NCI-H524 (cell line): ENCODE measurements at places on chromosomes 3 and 15.

DNA sequence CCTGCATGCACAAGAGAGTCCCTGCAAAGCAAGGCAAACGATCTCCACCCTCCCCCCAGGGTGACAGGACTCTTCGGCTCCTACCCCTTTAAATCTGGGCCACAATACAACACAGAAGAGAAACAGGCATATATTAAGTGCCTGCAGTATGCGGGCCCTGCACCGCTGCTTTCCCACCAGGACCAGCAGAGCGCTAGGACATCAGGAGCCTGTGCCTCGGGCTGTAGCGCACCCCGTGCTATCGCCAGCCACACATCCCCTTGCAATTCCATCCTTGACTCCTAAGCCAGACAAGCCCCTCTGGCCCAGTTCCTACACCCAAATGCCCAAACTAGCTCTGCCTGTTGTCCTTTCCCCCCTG is 4.1 kb downstream of the GALNT15 start:
- DNase-seq: no peak

GRCh38 chr3:104696470-104696869 is 670.2 kb upstream of the ALCAM start:
- DNase-seq: no peak

DNA sequence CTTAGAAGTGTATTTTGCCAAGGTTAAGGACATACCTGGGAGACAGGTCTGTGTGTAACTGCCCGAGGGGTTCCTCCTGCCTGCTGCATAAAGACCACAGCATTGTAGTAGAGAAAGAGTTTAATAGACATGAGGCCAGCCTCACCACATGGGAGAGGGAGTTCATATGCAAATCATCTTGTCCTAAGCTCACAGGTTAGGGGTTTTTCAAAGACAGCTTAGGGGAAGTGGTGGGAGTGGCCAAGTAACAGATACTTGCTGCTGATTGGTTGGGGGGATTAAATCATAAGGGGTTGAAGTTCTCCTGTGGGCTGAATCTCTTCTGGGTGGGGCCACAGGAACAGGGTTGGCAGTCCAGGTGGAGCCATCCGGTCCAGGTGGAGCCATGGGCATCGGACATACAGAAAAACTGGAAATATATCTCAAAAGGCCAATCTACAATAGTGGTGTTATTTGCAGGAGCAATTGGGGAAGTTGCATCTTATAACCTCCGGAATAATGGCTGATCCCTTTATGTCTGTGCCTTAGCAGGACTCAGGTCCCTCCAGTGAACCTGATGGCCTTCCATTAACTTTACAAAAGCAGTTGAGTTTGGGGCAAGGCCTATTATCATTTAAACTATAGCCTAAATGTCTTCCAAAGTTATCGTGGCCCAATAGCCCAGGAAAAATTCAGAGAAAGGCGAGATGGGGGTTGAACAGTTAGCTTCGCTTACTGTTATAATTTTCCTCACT is 86.0 kb upstream of the MFGE8 start:
- no peak for DNase-seq

- DNase-seq: peak; percentile 83
These were observed 2.2 kb upstream of the GRAMD2A start for GRCh38 chr15:72199721-72200212.

- DNase-seq: no peak
These were observed 267.8 kb upstream of the LRRN1 start for GRCh38 chr3:3531476-3531875.

- DNase-seq: no peak
These were observed 2.3 kb downstream of the DUT start for GRCh38 chr15:48333540-48333939.

- DNase-seq: no peak
These were observed 261.8 kb upstream of the GOLGA6L4 start for GRCh38 chr15:83973816-83974215.

GRCh38 chr15:39743611-39744010 is 39.0 kb downstream of the FSIP1 start:
- no peak for DNase-seq

GRCh38 chr3:5194341-5194740 is 6.8 kb downstream of the EDEM1 start:
- no peak for DNase-seq

- DNase-seq: no peak
These were observed 201.7 kb downstream of the GAP43 start for GRCh38 chr3:115825046-115825445.

DNA sequence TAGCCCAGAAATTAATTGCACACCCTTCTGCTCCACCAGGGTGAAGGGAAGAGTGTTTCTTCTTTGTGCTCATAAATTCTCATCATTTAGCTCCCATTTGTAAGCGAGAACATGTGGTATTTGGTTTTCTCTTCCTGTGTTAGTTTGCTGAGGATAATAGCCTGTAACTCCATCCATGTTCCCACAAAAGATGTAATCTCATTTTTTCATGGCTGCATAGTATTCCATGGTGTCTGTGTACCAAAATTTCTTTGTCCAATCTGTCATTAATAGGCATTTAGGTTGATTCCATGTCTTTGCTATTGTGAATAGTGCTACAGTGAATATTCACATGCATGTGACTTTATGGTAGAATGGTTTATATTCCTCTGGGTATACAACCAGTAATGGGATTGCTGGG is 86.8 kb downstream of the DTWD1 start:
- DNase-seq: no peak

DNA sequence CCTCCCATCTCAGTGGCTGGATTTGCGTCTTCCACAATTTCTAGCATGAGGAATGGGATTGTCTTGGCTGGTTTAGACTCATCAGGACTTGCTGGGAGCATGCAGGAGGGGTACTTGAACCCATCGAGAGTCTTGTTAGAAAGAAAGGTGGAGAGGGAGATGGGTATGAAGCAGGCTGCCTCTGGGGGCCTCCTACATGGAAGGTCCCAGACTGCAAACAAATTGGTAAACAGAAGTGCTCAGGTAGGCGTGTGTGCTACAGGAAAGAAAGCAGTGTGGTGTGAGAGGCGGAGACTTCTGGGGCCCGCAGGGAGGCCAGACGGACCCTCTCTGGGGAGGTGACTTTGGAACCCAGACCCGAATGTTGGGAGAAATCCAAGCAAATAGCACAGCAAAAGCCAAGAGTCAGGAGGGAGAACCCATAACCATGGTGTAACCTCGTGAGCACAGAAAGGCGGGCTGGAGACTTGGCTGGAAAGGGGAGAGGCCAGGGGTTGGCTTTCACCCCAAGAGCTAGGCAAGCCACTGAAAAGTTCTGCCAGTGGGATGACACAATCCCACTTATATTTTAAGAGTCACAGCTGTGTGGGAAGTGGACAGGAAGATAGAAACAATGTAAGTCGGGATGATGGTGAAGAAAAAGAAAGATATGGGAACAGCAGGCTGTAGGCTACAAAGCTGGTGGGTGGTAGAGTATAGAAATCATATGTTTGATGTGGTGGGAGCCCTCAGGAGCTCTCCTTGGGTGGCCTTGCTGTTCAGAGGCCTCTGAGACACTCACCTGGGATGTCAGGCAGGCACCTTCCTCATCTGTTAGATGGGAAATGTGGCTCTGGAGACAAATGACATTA is 130.1 kb upstream of the PRR20G start:
- DNase-seq: no peak

- DNase-seq: no peak
These were observed 74.1 kb downstream of the GAP43 start for GRCh38 chr3:115697263-115698053.

DNA sequence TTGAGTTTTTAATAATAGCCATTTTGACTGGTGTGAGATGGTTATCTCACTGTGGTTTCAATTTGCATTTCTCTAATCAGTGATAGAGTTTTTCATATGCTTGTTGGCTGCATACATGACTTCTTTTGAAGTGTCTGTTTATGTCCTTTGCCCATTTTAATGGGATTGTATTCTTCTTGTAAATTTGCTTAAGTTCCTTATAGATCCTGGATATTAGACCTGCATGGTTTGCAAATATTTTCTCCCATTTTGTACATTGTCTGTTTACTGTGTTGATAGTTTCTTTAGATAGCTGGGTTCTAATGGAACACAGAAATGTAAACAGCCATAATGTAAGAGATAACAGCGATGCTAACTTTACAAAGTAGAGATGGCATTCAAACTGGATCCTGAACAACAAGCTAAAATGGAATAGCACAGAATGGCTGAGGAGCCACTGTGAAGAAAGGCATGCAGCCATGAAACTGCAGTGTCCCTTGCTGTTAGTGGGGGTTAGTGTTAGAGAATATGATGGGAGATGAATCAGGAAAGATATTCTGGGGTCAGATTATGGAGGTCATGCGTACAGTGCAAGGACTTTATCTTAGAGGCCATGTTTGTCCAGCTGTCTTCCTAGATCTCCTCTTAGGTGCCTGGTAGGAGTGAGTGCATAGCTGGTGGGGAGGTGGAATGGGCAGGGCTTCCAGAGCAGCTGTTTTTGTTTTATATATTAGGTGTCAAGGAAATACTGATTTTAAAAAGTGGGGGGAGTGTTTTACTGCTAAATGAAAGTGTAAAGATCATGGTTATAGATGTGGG is 48.1 kb downstream of the BBS4 start:
- no peak for DNase-seq

DNA sequence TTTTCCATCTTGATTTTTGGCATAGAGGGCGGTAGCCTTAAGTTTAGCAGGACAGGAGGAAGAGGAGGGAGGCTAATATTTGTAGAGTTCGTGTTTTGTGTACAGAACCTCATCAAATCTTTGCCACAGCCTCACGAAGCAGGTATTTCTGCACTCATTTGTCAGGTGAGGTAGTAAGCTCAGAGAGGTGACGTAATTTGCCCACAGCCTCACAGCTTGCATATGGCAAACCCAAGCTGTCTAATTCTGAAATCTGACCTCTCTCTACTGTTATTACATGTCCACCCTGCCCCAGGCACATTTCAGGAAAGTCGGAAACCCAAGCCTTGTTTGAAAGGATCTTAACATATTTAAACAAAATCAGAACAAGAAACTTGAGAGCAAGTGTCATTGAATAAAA is 91.1 kb upstream of the TPM1 start:
- DNase-seq: peak; percentile 49

DNA sequence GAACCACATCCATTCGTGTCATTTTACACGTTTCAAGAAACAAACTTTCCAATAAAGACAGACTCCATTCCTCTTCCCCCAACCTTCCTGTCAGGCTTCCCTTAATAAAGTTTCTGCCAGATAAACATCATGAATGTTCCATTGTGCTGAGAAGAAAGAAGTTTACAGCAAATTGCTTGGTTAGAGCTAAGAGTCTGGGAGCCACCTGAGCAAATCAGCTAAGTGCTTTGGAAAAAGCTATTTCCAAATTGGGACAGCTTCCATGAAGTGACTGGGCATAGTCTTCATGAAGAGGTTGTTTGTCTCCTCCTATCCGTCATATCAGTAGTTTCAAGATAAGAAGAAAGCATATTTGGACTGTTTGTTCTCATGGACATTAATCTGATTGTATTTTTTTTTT is 77.0 kb downstream of the MAGI1 start:
- DNase-seq: no peak

- no peak for DNase-seq
These were observed 32.7 kb downstream of the CD200 start for GRCh38 chr3:112365636-112366035.

DNA sequence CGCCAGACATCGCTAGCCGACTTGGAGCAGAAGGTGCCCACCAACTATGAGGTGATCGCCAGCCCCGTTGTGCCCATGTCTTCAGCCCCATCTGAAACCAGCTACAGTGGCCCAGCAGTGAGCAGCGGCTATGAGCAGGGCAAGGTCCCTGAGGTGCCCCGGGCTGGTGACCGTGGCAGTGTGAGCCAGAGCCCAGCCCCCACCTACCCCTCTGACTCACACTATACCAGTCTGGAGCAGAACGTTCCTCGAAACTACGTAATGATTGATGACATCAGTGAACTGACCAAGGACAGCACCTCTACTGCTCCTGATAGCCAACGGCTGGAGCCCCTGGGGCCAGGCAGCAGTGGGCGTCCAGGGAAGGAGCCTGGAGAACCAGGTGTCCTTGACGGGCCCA is 12.9 kb upstream of the APEH start:
- no peak for DNase-seq

- no peak for DNase-seq
These were observed 119.3 kb downstream of the FRMD4B start for GRCh38 chr3:69266585-69266984.

DNA sequence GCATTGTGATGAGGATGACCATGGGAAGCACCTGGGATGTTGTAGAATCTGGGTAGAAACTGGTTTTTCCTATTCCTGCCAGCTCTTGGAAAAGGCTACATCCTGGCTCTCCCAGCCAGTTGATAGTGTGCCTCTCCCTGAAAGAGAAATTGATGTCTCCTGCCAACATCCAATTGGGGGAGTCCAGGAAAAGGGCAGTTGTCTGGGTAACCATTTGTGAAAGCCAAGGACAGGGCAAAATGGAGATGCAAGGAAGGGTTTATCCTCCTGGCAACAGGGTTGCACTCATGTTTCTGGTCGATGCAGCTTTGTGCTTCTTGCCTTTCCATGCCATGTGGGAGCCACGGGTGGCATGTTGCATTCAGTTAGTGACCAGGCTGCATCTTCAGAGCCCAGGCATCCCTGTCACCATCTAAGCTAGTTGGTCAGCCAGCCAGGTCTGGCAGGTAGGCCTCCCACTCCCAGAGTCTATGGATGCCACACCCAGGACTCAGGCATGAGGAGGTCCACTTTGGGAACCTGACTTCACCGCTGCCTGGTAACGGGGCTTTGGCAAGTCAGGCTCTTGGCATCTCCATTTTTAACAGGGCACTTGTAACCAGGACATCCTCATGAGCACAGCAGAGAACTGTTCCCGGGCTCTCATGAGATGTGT is 153.5 kb downstream of the DNAJB8 start:
- no peak for DNase-seq
